ENCODE measurements at places on chromosomes 2 and 18.

GRCh38 chr18:35415511-35416073 is 38.5 kb upstream of the ZNF396 start:
- DNase-seq = no peak

- no peak for DNase-seq
Measured at GRCh38 chr2:52113338-52113737, 1081.4 kb upstream of the NRXN1 start.

- DNase-seq = no peak
Measured at GRCh38 chr18:50981381-50981780, 13.5 kb downstream of the ELAC1 start.

DNA sequence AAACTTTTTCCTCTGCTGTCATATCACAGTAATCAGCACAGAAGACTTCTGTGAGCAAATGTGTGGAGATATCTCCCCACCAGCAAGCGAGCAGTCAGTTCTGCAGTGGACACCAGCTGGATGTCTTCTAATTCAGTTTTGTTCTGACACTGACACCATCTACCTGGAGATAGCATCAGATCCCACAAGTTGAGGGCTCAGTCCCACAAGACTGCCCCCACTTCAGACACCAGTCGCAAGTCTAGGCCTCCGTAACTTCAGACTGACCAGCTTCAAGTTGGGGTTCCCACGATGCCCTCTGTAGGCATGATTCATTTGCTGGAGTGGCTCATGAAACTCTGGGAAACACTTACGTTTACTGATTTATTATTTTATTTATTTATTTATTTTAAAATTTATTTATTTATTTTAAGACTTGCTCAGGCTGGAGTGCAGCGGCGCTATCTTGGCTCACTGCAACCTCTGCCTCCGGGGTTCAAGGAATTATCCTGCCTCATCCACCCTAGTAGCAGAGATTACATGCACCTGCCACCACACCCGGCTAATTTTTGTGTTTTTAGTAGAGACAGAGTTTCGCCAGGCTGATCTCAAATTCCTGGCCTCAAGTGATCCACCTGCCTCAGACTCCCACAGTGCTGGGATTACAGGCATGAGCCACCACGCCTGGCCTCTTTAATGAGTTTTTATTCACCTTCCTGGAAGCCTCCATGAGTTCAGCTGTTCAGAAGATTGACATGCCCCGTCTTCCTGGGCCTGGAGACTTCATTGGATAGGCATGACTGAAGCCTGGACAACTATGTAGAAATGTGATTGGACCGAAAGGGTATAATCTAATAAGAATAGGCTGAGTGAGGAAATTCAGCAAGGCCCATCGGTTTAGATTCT is 55.7 kb downstream of the PAPOLG start:
- DNase-seq = no peak

- DNase-seq = no peak
Measured at GRCh38 chr2:75513616-75514170, 47.0 kb downstream of the EVA1A start.

GRCh38 chr2:62217970-62218369 is 22.1 kb downstream of the B3GNT2 start:
- DNase-seq = no peak

DNA sequence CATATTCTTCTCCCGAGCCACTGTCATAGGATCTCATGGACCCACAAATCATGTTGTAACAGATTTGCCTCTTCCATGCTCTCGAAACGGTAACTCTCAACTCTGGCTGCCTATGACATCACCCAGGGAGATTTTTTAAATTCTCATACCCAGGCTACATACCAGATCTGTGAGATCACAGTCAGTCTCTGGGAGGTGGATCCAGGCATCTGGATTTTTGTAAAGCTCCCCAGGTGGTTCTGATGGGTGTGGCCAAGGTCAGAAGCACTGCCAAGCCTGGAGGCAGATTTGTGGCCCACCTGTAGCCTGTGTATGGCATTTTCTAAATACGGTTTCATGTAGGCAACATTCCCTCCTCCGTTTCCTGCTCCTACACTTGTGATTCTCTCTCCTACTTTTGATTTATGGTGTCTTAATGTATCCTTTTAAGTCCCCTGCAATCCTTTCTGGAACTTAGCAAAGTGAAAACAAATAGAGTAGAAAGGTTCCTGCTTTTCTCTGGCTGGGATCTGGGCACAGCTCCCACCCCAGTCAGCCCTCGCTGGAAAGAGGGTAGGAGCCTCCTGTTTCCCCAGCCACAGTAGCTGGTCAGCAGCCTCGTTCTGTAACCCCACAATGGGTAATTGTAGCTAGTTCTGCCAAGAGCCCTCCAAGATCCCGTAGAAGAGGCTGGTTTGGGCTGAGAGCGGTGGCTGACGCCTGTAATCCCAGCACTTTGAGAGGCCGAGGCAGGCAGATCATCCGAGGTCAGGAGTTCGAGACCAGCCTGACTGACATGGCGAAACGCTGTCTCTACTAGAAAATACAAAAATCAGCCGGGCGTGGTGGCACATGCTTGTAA is 96.2 kb downstream of the KLHL29 start:
- DNase-seq = no peak

- DNase-seq = no peak
Measured at GRCh38 chr2:226802573-226802972, 3.0 kb upstream of the IRS1 start.

DNA sequence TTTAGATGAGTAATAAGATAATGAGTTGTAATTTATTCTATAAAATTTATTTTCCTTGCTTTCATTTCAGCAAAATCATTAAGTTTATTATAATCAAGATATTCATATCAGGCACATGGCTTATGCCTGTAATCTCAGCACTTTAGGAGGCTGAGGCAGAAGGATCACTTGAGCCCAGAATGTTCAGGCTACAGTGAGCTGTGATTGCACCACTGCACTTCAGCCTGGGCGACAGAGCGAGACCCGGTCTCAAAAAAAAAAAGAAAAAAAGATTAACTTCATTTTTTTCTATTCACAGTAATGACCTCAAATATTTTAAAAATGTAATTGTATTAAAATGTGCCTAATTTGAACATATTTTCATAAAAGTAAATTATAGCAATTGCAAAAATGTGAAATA is 67.9 kb downstream of the ACYP2 start:
- DNase-seq = no peak

- DNase-seq = no peak
Measured at GRCh38 chr2:17539611-17540092, 844 bp upstream of the VSNL1 start.

DNA sequence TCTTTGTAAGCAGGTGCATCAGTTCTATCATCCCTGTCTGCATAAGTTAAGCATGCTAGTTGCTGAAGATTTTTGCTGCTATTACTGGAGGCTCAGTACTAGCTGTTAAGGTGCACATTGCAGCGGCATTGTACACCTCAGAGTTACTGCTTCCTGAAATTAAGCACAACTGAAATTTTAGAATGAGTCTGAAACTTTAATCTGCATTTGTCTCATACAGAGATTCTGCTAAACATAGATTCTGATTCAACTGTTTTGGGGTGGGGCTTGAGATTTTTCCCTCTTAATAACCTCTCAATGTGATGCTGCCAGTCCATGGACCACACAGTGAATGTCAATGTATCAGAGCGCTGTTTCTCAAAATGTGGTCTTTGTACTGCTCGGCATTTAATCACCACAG is 585.7 kb upstream of the GCFC2 start:
- no peak for DNase-seq

- no peak for DNase-seq
Measured at GRCh38 chr2:64036034-64036705, 16.9 kb upstream of the VPS54 start.

DNA sequence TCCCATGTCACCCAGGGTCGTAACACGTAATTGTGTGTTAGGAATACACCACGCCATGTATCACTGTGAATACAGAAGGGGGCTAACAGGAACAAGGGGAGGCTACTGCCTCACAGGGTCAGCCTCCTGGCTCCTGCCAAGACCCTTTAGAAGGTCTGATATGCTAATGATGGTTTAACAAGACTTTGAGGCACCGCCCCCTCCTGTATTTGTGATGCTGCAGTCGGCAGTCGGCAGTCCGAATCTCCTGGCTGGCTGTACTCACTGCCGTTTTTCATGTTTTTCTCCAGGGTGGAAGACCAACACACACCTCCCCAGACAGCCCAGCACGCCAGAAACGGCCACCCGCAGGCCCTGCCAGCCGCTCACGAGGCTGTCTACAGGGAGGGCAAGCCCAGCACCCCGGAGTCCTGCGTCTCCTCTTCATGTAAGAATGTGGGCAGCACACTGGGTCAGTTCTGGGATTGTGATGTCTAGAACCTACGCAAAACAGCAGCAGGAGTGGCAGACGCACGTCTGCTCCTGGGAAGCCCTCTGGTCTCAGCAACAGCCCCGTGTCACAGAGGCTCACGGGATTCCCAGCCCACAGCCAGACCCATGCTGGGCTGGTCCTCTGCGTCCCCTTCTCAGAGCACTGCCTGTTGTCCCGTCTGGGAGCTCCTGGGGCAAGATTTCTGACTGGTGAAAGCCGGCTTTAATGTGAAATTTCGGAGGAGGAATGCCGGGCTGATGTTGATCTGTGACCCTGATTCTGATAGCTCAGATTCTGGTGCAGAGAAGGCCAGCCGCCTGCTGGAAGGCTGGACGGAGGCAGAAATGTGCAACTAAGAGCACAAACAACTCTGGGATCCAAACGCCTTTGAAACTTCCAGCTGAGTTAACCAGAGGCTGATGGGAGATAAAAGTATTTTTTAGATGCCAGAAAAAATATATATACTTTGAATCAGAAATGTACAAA is 39.7 kb upstream of the B3GNT7 start:
- DNase-seq = no peak

- DNase-seq = no peak
Measured at GRCh38 chr2:173775440-173775839, 189.7 kb downstream of the SP3 start.

GRCh38 chr18:55593888-55594287 is 5.9 kb upstream of the TCF4 start:
- DNase-seq = no peak

DNA sequence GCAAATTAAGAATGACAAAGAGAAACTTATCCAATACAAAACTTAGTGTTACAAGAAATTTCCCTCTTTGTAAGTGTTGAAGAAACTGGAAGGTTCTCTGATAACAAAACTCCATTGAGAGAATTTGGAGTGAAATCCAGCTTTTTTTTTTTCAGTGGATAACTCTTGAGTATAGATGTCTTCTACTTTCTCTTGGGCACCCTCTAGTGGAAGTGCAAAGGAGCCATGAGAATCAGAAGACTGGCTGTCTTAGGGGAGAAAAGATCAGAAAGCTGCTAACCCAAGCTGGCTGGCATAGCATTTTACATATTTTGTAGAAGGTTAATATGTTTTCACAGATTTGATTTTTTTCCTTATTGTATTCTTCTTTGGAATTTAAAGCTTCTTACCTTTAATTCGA is 138.8 kb upstream of the SATB2 start:
- DNase-seq = no peak

DNA sequence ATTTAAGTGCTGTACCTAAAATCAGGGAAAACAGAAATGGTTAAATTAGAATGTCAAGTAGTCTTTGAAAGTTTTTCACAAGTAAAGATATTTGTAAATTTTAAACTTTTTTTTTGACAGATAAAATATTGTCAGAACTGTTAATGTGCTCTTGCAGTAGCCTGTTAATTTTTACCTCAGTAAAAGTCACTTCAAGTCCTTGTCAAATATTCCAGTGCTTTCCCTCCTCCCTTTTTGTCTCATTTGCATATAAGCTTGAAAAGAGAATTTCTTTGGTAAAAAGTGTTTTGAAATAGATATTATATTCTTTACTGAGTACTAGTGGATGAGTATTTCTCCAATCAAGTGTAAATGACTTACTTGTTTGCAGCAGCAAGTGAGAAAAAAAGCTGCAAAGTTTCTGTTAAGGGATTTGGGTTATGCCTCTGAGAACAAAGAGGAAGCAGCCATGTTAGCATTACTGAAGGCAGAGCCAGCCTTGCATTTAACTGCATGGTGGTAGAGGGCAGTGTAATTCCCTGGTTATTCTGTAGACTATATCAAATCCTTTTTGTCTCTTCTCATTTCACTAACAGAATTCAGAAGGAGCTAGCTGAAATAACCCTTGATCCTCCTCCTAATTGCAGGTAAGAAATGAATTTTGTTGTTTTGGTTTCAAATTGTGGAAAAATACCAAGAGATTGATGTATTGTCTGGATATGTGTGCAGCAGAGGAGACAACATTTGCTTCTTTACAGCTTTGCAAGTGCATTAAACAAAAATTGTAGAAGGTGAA is 3.2 kb downstream of the UBE2E3 start:
- no peak for DNase-seq

- no peak for DNase-seq
Measured at GRCh38 chr18:50143294-50143693, 51.7 kb downstream of the MYO5B start.

GRCh38 chr2:128784626-128785306 is 466.1 kb upstream of the HS6ST1 start:
- no peak for DNase-seq

GRCh38 chr2:196479350-196479749 is 160.2 kb upstream of the CCDC150 start:
- no peak for DNase-seq
